GM23248 (cell line): ENCODE measurements at places on chromosomes 7 and 10. TPM values are rescaled to one million over a fixed set of nuclear protein-coding genes. Genes with fewer than 3 reads are reported as not detected.

LLCFC1 gene
- not detected in 2 replicates for total RNA-seq

CPN1 gene
- not detected in 2 replicates for total RNA-seq

KNDC1 gene
- total RNA-seq = 0.54 and 0.76 TPM in 2 replicates

SLC39A12 gene
- total RNA-seq = not detected in 2 replicates

TCERG1L gene
- not detected in 2 replicates for total RNA-seq

MEST gene
- 7.5 and 12.6 TPM in 2 replicates for total RNA-seq

SUN3 gene
- not detected in 2 replicates for total RNA-seq

GRCh38 chr10:69087590-69088470 lies at the start of gene SRGN:
Gene SRGN (plus strand): TSS chr10:69088103. CDS start chr10:69088158, 55 bp downstream.
- peak; percentile 74 for DNase-seq

- DNase-seq = peak; percentile 89
Measured at GRCh38 chr7:92790992-92791391, 45.4 kb downstream of the CDK6 start.

DNA sequence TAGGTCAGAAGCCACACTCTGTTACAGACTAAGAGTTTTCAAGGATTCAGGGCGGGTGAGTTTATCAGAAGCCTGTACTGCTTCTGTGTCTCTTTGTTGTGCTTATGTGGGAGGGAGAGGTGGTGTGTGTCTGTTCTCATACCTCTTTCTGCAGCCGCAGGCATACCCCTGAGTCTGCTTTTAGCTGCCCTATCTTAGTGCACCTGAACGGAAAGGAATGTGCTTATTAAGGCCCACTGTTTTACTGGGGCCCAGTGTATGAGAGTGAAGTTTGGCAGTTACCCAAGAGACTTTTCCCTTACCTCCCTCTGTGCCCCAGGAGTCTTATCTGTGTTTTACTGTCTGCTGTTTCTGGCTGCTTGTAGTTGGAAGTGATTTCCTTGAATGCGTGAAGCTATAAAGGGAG lies 104.3 kb downstream of the TYW1 start:
- no peak for DNase-seq

GRCh38 chr7:1810961-1811849 lies 141.1 kb downstream of the ELFN1 start:
- peak; percentile 44 for DNase-seq

DNA sequence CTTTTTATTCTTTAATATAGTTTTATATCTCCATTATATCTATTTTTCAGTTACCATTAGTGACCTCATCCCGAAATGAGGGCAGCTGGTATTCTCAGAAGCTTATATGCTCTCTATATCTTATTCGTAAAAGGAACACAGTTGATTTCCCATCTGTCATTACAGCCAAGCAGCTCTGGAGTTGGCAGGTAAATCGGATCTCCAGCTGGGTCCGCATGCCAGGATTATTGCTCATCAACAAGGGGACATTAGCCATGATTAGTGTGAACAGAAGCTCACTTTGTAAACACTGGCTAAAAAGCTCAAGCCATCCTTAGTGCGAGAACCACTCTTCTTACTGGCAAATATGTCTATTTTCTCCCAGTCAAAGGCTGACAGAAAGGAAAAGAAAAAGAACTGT lies 180.3 kb downstream of the NPSR1 start:
- DNase-seq = no peak

GRCh38 chr7:124836173-124836572 lies 70.6 kb upstream of the GPR37 start:
- DNase-seq = no peak

DNA sequence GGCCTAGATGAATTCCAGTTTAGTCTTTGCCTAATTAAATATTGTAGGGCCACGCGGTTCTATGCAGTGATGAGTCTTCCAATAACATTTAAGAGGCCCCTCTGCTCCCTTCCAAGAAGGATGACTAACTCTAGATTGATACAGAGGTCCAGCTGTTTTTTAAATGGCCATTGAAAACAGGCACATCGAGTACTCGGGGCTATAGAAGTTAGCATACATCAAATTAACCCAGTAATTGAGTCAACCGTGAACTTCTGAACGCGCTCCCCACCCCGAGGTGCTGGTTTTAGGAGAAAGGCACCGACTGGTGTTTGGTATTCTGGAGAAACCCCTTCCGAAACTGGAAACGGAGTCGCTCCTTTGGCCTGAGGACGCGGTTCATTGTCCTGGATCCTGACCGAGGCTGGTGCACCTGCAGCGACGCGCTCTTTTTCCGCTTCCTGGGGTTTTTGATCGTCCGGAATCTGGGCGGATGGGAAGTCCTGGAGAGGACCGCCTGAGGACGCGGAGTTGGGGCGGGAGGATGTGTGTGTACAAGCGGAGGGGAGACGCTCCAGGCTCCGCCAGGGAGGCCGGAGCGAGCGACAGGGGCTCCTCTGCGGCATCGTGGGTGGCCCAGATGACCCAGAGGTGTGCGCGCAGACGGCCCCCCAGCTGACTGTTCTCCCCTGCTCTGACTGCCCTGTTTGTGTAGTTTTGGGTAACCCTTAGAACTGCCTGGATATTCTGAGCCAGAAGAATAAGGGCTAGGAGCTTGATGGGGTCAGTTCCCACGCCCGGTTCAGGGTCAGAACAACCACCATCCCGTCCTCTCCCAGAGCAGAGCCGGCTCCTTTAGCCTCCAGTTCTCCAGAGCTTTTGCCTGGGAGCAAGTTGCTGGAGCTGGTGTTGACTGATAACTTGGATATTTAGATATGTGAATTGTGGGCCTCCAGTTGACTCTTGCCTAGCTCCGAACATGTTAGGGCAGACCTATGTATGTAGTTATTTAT lies 711 bp downstream of the FAM221A start:
- DNase-seq = peak; percentile 73

- DNase-seq = no peak
Measured at GRCh38 chr10:124044143-124044862, 49.1 kb downstream of the CHST15 start.

DNA sequence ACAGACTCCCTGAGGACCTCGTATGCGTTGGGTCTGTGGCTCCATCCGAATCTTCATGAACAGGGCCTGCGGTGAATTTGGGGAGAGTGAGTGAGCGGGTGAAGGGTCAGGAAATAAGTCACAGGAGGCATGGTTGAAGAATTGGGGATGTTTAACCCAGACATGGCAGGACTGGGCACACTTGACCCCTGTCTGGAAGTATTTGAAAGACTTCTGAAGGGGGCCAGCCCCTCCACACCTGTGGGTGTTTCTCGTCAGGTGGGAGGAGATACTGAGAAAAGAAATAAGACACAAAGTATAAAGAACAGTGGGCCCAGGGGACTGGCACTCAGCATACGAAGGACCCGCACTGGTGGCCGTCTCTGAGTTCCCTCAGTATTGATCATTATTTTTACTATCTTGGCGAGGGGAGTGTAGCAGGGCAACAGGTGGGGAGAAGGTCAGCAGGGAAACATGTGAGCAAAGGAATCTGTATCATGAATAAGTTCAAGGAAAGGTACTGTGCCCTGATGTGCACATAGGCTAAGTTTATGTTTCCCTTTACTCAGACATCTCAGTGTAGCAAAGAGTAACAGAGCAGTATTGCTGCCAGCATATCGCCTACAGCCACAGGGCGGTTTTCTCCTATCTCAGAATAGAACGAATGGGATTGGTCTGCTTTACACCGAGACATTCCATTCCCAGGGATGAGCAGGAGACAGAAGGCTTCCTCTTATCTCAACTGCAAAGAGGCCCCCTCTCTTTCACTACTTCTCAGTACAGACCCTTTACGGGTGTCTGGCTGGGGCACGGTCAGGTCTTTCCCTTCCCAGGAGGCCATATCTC lies 38.2 kb upstream of the PFKFB3 start:
- peak; percentile 24 for DNase-seq

- peak; percentile 80 for DNase-seq
Measured at GRCh38 chr10:88281592-88282347, 301.3 kb downstream of the RNLS start.

DNA sequence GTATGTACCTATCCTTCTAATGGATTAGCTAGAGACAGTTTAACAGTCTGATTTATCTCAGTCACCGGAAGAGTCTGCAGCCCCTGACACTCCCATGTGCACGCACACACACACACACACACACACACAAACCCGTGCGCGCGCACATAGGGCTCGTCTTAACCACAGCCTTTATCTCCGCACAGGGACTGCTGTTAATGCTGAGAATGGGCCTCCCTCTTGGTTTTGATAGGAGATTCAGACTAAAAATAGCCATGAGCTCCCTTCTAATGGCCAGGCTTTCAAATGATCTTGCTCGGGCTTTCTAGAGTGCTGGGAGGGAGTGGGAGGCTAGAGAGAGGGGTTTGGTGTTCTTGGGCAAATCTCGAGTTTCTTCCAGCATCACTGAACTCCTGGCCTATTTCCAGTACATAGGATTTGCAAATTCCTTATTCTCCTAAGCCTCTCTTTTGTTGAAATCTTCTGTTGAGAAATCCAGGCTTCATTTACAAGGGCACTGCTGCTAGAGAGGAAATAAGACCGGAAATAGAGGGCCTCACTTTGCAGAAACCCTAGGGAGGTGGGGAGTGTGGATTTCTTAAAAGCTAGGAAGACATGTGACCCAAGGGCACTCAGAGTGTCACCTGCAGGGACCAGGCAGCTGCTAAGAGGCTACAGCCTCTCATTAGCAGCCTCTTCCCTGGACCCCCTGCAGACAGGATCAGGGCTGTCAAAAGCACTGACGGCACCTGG lies 2.4 kb downstream of the TMEM72 start:
- DNase-seq = no peak

GRCh38 chr10:109393425-109393824 lies 529.9 kb downstream of the XPNPEP1 start:
- DNase-seq = no peak

DNA sequence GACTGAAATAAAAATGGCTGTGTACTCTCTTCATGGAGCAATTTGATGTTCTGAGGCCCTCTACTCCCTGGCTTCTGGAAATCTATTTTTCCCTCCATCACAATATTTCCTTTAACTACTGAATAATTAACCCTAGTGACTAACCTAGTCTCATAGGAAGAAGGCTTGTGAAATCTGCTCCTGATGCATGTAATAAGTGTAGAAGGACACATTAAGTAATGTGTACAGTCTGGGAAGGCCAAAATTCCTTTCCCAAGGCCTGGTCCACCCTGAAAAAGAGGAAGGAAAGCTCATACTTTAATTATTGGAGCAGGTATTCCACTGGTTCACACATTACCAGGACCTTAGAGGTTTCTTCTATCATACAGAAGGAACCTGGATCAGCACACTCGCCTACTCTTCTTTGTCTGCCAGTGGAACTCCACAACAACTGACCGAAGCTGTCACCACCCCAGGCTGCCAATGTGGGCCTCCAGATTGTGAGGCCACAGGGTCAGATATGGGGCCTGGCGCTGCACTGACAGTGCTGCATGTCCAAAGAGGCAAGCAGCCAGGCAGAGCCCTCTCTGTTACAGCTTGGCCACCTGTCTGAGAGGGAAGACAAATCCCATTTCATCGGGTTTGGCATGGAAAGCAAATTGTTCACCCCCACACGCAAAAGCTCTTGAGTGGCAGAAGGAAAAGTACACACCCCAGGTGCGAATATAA lies 54.4 kb upstream of the FAM133B start:
- DNase-seq = peak; percentile 72
